A549 treated with dexamethasone at 1 μM for 4 hours (cell line): ENCODE measurements at places on chromosomes 16 and 17. TPM values are rescaled to one million over a fixed set of nuclear protein-coding genes. Genes with fewer than 3 reads are reported as not detected.

The ATP2A3 gene
- total RNA-seq: 3.3 to 6.7 TPM (median 5.2 TPM) in 5 replicates

The ITGB3 gene
- total RNA-seq: 2.9 to 5.5 TPM (median 4.7 TPM) in 5 replicates

The KCNJ18 gene
- total RNA-seq: 0.04 to 0.06 TPM in 2 of 5 replicates, not detected in the others

The CSH1 gene
- total RNA-seq: not detected in 5 replicates

The FSCN2 gene
- 0.77 to 1.7 TPM (median 1.1 TPM) in 5 replicates for total RNA-seq

The GP1BA gene
- not detected in 5 replicates for total RNA-seq

The CALB2 gene
- total RNA-seq: 3.8 to 6.3 TPM (median 5.3 TPM) in 5 replicates

The CD300LB gene
- total RNA-seq: 0.03 to 0.09 TPM (median 0.07 TPM) in 5 replicates
